ENCODE measurements at places on chromosomes 5 and 9.
A peak's percentile ranks its signal among the peaks of the same experiment; 100 is the strongest.

DNA sequence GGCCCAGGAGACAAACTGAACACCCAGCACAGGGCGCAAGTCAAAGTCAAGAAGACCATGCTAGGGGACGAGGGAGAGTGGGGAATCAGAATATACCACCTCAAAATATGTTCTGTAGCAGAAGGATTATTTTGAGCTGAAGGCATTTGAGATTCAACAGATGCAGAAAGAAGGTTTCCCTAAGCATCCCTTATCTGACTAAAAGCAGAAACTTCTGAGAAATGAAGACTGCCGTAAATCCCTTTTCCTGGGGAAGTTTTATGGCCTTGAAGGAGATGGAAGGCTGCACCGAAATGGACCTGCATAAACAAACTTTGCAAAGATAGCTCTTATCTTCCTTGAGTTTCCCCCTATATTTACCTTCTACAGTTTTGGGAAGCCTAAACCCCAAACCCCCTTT, 72.8 kb downstream of the PTTG1 start:
- no peak for DNase-seq

DNA sequence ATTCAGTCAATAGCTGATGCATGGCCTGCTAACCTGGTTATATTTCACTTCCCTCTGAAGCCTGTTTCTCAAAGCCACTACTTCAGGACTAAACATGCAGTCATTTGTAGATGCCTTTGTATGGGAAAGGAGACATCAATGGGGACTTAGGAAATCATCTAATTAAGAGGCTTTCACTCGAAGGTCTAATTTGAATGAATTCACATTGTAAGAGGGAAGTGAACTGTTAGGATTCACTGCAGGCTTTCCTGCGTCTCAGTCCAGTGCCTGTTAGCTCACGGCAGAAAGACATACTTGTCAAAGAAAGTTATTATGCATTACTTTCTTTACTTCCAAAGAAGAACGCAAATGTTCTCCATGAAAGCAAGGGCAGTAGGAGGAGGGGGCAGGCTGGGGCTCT, 50.6 kb upstream of the CDK20 start:
- no peak for DNase-seq

DNA sequence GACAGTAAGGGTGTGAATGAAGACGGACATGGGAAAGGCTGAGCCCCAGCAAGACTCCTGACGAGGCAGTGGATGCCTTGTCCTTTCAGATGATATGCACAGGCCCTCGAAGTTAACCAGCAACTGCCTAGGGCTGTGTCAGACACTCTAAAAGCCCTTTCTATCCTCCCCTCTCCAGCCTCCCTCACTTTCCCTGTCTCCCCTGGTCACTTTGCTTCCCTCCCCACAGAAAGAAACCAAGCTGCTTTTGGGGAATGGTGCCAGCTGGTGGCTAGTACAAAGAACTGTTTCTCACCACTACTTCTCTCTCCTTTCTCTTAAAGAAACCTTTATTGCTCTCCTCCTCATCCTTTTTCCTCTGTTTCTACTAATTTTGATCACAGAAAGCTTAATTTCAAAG, 21.4 kb downstream of the LHFPL2 start:
- no peak for DNase-seq

DNA sequence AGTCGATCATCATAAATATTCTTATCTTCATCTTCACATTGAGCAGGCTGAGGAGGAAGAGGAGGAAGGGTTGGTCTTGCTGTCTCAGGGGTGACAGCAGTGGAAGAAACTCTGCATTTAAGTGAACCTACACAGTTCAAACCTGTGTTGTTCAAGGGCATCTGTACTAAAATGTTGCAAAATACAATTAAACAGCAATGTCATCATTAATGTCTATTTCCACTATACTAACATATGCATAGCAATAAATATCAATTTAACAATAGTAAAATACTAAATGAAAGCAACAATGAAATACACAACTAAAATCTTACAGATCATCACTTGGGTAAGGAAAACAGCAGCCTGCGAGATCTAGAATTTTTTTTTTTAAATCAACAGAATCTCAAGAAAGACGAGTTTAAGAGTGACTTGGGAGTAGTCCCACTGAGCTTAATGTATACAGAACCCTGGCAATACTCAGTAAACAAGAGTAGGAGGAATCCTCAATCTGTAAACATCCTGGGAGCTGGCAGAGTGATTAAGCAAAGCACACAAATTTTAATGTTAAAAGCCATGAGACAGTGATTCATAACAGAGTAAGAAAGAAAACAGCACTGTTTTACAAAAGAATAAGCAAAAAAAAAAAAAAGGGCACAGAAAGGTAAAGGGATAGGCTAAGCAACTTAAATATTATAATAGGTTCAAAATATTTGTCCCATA, 10.0 kb downstream of the HOMER1 start:
- no peak for DNase-seq

DNA sequence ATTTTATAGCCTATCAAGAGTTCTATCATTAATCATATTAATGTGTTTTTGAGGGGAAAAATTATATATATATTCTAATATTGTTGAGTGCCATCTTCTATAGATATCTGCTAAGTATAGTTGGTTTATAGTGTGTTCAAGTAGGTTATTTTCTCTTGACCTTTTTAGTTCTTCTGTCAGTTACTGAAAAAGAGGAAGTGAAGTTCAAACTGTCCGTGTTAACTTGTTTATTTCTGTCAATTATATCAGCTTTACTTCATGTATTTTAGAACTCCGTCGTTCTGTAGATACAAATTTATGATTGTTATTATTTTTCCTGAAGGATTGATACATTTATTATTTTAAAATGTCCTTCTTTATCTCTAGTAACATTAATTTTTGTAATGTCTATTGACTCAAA, 1209.1 kb downstream of the CDH12 start:
- no peak for DNase-seq

GRCh38 chr5:33639474-33639873, 198.7 kb downstream of the TARS1 start:
- no peak for DNase-seq

DNA sequence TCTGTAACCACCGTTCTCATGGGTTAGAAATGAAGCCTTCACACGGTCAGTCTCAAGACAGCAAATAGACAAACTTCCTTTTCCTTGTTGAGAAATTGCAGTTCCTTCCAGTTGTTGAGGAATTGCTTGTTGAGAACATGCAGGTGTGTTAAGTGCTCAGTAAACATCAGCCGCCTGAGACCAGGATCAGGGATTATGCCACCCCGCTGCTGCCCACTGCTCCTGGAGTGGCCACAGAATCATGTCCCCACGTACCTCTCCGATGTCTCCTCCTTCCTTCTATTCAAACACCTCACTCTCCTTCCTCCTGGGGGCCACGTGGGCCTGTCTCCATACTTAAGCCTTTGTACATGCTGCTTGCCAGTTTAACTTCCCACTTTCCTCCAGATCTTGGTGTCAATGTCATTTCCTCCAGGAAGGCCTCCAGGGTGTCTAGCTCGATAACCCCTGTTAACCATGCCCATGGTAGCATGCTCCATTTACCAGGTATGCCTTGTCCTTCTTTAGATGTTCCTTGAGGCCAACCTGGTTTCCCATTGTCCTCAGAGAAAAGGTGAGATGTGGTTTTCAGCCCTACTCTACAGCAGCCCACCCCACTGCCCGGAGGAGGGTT, 33.8 kb upstream of the RPL26L1 start:
- no peak for DNase-seq

- DNase-seq: no peak
Observed at GRCh38 chr5:151222790-151223446, 974 bp downstream of the CCDC69 start.

DNA sequence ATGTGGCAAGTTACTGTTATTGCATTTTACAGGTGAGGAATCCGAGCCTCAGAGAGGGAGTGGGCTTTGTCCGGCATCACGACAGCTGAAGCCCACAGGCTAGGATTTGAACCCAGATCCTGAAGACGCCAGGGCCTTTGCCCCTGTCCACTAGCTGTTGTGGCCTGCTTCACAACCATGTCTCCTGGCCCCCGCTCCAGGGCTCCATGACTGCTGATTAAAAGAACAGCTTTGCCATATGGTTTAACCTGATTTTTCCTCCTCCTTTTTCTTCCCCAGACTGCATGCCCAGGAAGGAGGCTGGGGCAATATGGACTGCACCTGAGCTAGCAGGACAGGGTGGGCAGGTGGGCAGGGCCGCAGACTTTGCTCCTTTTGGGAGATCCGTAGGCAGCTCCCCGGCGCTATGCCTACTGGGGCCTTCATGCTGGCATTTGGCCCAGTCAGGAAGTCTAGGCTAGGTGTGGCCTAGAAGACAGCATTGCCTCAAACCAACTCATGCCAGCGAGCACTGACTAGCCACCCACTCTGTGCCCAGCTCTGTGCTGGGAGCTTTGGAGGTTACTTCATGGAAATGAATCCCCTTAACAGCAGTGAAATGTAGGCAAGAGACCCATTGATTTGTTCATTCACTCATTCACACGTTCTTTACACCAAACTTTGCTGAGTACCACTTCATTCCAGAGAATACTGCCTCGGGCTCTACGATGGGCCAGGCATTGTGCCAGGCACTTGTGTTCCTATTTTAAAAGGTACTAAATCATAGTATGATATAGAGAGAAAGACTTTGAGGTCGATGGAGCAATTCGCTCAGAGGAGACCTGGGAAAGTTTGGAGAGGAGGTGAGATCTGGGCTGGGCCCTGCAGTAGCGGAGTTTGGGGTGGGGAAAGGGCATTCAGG, 94.3 kb upstream of the CPEB4 start:
- no peak for DNase-seq

- no peak for DNase-seq
Observed at GRCh38 chr5:131224387-131225201, 39.3 kb upstream of the CDC42SE2 start.

- DNase-seq: peak; percentile 25
Observed at GRCh38 chr5:151480384-151481293, 33.2 kb downstream of the SLC36A1 start.

- DNase-seq: peak; percentile 9
Observed at GRCh38 chr5:89769975-89770374, 639.6 kb downstream of the CETN3 start.
